ENCODE measurements at places on chromosomes 11 and 22.

DNA sequence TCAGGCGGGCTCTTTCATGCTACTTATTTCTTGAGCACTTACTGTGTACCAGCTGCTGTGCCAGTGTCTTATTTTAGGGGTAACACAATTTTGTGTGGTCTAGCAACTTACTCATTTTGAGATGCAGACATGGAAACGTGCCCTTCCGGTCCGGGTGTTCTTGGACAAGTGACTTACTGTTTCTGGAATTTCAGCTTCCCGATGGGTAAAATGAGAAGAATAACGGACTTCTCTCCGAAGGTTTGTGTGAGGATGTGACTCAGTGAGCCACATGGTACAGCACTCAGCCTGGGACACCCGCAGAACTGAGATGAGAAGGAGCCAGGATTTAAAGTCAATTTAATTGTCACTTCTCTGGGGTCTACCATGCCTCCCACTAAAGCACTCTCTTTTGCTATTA lies 114.5 kb upstream of the SYT13 start:
- no peak for DNase-seq

DNA sequence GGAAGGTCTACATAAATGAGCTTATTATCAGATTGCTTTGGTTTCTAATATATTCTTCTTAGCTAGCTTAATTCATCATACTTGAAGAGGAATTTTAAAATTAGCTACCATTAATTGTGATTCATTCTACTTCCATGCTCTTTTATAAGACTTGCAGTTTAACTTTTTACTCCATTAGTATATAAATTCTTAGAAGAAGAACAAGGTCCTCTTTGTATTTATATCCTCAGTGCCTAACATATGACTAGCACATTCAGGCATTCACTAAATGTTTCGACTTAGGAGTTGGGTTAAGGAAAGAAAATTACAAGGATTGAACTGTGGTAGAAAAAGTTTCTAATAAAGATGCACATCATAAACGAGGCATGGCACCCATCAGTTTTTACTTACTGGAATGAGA lies 1135.5 kb downstream of the JRKL start:
- DNase-seq, result no peak

DNA sequence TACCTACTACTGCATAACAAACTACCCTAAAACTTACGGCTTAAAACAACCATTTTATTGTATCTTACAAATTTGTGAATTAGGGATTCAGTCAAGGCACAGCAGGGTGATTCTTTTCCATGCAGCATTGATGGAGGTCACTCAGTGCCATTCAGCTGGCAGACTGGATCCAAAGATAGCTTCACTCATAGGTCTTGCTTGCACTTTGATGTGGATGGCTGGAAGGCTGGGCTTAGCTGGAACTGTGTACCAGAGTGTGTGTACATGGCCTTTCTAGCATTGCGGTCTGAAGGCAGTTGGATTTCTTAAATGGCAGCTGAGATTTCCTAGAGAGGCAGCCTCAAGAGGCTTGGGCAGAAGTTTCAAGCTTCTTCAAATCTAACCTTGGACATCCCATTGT lies 25.0 kb downstream of the YAP1 start:
- DNase-seq, result no peak

- no peak for DNase-seq
Measured at GRCh38 chr22:49011769-49012648, 815.7 kb downstream of the BRD1 start.

DNA sequence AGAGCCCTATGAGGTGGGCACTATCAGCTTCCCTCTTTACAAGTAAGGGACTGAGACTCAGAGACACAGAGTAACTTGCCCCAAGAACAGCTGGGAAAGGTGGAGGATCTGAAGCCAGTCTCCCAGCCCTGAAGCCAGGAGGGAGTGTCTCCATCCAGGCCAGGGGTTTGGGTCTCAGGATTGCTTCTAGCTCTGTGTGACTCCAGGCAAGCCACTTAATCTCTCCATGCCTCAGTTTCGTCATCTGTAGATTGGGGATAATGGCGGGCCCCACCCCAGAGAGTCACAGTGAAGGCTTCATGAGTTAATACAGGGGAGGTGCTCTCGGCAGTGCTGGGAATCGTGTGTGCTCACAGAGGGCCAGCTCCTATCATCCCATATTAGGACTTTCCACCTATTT lies 10.5 kb downstream of the MAP4K2 start:
- no peak for DNase-seq

GRCh38 chr11:133339495-133340140 lies 192.7 kb downstream of the OPCML start:
- DNase-seq, result no peak

- no peak for DNase-seq
Measured at GRCh38 chr22:50542416-50542927, 3.2 kb upstream of the KLHDC7B start.

- no peak for DNase-seq
Measured at GRCh38 chr11:69229511-69229910, 64.4 kb upstream of the MYEOV start.

DNA sequence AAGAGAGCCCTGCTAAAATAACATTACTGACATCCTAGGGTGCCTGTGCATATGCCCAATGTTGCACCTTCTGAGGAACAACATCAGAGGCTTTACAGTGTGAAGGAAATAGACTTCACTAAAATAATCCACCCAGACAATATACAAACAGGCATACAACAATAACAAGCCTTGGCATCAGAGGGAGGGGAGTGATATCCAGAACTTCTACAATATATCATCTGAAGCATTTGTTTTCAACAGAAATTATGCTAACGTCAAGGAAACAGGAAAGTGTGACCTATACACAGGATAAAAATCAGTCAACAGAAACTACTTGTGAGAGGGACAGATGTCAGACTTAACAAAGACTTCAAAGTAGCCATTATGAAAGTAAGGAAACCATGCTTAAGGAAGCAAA lies 81.3 kb downstream of the CTNND1 start:
- no peak for DNase-seq

DNA sequence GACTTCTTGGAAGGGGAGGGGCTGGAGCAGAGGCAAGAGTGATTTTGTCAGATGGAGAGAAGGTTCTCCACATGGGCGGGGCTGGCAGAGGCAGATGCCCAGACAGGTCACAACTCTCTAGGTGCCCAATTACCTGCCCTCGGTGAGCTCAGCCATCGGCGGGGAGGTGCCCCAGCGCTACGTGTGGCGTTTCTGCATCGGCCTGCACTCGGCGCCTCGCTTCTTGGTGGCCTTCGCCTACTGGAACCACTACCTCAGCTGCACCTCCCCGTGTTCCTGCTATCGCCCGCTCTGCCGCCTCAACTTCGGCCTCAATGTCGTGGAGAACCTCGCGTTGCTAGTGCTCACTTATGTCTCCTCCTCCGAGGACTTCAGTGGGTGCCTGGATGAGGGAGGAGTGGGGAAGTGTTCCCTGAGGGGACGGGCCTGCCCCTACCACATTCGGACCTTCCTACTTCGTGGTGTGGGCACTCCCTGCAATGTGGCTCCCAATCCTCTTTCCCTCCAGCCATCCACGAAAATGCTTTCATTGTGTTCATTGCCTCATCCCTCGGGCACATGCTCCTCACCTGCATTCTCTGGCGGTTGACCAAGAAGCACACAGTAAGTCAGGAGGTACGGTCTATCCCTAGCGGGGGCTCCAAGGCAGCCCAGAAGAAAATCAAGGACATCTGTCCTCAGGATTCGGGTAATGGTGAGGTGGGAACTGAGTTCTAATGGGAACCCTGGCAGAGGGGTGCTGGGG lies 15.6 kb downstream of the PGAP2 start:
- DNase-seq, result no peak

DNA sequence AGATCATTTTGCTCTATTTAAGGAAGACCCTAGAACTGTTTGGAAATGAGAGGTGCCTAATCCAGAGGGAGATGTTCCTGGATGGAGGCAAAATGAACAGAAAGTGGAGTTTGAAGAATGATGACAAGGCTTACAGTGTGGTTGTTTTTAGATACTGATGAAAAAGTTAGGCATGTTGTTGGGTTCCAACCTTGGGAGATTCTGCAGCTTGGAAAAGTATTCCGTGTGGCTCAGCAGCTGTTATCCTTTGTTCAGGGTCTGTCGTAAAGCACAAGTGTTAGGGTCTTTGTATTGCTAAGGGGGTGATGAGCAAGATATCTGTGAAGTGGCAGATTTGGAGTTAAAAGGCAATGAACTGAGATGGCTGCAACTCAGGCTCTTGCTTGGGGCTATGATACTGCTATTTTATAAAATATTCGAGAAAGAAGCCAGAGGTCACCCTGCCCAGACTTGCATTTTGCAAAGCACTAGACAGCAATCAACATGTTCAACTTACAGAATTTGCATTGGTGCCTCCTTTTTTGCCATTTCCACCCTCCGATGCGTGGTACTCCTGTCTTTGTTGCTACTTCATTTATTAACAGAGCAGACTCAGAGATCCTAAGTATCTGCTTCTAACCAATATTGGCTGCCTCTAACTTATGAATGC lies 45.3 kb upstream of the POGLUT3 start:
- no peak for DNase-seq

- DNase-seq, result no peak
Measured at GRCh38 chr22:27609451-27609888, 192.1 kb downstream of the MN1 start.

GRCh38 chr22:37351232-37351631 lies 68.9 kb downstream of the CYTH4 start:
- no peak for DNase-seq

- no peak for DNase-seq
Measured at GRCh38 chr11:69201764-69202370, 46.1 kb downstream of the SMIM38 start.

DNA sequence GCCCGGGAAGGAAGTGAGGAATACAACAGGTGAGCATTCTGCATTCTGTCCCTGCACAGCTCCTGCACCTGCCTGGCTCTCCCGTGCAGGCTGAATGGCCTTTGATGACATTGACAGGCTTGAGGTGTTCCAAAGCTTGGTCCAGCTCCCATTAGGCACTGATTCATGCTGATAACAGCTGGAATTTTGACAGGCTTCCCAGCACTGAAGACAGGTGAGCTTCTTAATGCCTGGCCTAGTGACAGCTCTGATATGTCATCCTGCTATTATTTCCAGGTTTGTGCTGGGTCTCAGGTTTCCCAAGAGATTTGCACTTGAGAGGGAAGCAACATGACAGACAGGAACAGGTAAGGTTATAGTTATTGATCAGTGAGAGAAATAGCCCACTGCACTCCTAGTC lies 58.0 kb upstream of the MTNR1B start:
- DNase-seq, result no peak

- DNase-seq, result no peak
Measured at GRCh38 chr22:17143101-17143500, 16.0 kb downstream of the HDHD5 start.

GRCh38 chr22:45919504-45920286 lies 57.3 kb downstream of the WNT7B start:
- no peak for DNase-seq

DNA sequence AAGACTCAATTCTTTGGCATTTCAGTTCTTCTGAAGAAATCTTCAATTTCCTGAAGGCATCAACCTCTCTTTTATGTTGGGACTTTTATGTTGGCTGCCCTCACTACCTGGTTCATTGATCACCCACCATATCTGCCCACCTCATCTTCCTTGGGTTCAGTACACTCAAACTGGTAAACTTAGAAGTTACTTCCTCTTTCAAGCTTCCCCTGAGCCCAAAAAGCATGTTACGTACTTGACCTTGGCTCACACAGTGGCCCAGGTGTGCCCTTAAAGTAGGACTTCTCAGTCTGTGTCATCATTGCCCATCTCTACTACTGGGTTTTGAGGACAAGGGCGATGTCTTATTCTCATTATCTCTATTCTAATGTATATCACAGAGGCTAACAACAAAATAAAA lies 86.1 kb downstream of the GRIA4 start:
- DNase-seq, result no peak

GRCh38 chr11:29343465-29344333 lies 673.1 kb downstream of the KCNA4 start:
- DNase-seq, result no peak

GRCh38 chr11:121524233-121524631 lies 71.5 kb upstream of the SORL1-AS1 start:
- DNase-seq, result no peak

DNA sequence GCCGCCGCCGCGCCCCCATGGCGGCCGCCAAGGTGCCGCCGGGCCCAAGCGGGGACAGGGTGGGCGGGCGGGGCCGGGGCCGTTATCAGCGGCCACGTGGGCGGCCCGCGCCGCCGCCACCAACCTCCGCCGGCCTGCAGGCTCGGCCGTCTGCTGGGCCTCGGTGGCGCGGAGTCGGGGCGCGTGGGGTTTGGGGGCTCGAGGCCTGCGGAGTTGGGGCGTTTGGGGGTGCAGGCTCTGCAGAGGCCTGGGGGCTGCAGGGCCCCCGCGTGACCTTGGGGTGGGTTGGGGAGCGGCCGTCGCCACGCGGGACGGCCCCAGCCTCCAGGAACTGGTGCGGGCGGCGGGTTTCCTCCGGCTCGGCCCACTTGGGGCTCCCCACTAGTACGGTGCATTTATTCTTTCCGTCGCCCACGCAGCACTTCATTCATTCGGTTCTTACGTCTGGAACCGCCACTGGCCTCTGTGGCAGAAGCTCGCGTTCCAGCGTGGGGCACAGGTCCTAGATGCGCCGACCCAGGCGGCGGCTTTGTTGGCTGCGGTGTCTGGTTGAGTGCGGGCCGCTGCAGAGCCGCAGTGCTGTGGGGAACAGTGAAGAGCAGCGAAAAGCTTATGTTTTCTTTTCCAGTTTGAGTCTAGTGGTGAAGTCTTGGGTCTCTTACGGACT lies 740 bp upstream of the TRMT2A start:
- peak; percentile 70 for DNase-seq

DNA sequence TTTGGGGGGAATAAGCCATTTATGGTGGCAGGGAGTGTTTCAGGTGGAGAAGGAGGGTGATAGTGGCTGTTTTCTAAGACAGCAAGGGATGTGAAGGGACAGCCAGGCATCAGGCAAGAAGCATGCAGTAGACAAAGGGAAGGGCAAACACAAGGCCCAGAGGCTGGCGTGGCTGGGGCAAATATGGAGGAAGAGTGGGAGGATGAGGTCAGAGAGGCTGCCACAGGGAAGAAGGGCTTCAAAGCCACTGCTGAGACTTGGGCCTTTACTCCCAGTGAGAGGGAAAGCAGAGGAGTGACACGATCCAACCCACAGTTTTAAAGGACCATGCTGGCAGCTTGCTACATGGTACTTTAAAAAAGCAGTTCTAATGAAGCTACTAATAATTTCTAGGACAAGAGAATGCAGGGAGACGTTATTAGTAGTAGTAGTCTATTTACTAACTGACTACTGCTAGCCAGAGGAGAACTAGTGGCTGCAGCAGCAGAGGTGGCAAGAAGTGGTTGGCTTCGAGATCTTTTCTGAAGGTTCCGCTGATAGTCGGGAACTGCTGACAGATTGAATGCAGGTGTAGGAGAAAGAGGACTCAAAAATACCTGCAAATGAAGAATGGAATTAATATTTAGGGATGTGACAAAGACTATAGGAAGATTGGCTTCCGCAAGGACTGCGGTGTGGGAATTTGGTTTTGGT lies 13.7 kb downstream of the KMT5B start:
- DNase-seq, result no peak

DNA sequence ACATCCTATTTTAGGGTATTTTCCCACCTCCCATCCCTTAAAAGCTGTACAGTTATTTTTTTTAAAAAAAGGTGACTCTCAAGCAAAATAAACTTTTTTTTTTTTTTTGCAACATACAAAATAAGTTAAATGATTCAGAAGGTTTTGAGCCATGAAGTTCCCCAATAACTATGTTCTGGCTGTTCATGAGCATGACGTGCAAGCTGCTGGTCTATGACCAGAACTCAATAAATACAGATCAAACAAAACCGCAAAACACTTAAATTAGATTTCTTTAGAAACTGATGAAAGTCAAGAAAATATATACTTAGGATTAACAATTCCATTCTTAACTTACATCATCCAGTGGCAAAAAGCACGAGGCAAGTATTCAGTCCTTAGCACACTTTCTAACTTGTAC lies 24.1 kb upstream of the CLNS1A start:
- DNase-seq, result no peak

Measured in stimulated activated CD8-positive, alpha-beta memory T cell treated with anti-CD3 and anti-CD28 coated beads, Interleukin-15, amount 100 ng/mL, for 48 hours (primary cell).